OCI-LY7 (cell line): ENCODE measurements at places on chromosomes 7 and 10.

- no peak for DNase-seq
Measured at GRCh38 chr7:123711832-123712293, 36.9 kb downstream of the WASL start.

GRCh38 chr7:106260136-106260561, 24.6 kb downstream of the NAMPT start:
- DNase-seq: no peak

DNA sequence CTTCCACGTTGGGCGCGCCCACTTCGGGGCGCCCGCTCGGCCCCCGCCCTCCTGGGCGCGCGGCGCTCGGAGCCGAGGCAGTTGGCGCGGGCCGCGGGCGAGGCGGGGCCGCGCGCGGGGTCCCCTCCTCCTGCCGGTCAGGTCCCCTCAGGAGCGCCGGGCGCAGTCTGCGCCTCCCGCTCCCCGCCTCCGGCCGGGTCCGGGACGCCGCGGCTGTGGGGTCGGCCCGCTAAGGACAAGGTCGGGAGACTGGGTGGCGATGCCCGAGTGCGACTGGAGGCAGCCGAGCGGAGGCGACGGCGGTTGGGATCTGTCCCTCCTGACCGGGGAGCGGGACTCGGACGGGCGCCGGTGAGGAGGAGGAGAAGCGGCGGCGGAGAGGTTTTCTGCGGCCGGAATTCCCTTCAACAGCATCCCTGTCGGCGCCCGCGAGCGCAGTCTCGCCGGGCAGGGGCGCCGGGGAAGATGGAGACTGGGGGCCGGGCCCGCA, at the start of gene ATRNL1:
Gene ATRNL1, plus strand, starts transcription at position 80 of the 490 bp plus-strand sequence. Its CDS starts 386 bp downstream, at position 466.
- no peak for DNase-seq

- DNase-seq: no peak
Measured at GRCh38 chr7:28280516-28280915, 99.9 kb upstream of the JAZF1 start.

GRCh38 chr7:130505753-130506152, 13.9 kb downstream of the MEST start:
- DNase-seq: no peak

- DNase-seq: no peak
Measured at GRCh38 chr7:40221836-40222235, 87.0 kb downstream of the SUGCT start.

DNA sequence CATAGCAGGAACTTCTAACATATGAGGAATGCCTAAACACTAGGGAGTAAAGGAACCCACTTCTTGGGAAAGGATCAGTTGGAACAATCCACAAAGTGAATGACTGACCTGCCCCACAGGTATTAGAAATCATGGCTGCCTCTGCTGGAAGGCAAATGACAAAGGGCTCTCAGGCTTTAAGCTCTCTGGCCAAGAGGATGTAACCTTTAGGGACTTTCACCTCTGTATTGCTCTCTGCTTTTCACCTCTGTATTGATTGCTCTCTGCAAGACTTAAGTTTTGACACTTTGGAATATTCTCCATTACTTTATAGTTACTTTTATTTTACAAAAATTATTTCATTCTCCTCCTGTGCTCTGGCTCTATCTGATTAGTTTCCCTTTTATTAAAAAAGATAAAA, 248.0 kb downstream of the LRRTM3 start:
- DNase-seq: no peak

- DNase-seq: no peak
Measured at GRCh38 chr10:12834116-12834665, 167.3 kb downstream of the CCDC3 start.

- DNase-seq: no peak
Measured at GRCh38 chr7:159272739-159273138, 128.1 kb upstream of the VIPR2 start.

DNA sequence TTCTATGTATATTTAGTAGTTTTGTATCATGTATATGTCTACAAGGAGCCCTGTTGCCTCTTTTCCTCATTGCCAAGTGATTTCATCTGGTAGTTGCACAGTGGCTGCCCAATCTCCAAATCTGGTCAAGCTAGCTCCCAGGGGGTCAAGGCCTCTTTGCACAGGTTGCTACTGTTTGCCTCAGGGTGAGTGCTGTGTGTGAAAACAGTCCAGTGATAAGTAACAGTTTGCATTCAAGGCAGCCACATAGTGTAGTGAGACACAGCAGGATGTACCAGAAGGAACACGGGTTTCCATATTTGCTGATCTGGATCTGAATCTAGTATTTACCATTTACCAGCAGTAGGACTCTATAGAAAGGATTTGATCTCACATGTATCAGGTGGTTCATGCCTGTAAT, 13.3 kb upstream of the EPC1 start:
- no peak for DNase-seq

DNA sequence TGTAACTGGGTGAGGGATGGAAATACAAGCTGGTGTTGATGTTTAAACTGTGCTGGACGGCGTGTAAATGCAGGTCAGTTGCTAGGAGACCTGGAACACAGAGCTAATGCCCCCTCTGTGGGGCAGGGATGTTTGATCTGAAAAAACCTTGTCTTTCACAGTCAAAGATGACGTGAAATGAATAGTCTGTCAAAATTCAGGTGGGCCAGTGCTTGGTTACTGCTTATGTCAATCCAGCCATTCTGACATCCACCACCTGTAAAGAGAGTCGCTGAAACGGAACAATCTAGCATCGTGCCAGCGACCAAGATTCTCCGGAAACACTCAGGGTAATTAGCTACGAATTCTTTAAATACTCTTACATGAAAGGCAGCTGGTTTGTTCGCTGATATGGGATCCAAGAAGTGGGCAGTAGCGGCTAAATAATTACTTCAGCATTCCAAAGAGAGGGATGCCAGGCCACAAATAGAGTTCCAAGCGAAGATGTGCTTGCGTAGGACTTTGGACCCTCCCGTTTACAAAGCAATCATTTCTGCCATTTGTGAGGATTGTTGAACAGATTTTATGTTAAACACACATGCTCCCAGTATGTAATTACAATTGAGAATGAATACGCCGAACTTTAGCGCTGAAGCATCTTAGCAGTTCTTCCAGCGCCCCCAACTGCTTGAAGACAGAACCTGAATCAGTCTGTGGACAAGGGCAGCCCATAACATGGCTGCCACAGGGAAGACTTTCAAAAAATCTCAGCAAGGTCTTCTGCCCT, 7.3 kb upstream of the ASB4 start:
- no peak for DNase-seq

GRCh38 chr7:45295222-45295621, 137.6 kb downstream of the RAMP3 start:
- DNase-seq: no peak

- no peak for DNase-seq
Measured at GRCh38 chr7:16989811-16990413, 108.1 kb upstream of the AGR3 start.

GRCh38 chr10:76150139-76150875, 718.9 kb downstream of the LRMDA start:
- no peak for DNase-seq

DNA sequence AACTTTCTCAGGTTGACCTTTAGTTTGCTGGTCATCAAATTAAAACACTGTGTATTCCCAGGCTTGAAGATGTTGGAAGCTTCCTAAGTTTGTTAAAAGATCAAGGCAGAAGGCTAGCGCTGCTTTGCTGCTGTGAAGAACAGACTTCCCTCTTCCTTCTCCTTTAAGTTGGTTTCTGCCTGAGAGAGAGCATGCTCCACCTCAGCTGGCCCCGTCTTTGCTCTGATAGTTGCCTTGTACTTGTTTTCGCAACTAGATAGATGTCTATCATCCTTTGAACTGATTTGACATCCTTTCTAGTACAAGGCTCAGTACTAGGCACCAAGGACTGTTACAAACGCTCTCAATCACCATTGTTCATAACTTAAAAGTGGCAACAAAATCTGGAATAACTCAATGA, 177.8 kb upstream of the MKLN1 start:
- no peak for DNase-seq

DNA sequence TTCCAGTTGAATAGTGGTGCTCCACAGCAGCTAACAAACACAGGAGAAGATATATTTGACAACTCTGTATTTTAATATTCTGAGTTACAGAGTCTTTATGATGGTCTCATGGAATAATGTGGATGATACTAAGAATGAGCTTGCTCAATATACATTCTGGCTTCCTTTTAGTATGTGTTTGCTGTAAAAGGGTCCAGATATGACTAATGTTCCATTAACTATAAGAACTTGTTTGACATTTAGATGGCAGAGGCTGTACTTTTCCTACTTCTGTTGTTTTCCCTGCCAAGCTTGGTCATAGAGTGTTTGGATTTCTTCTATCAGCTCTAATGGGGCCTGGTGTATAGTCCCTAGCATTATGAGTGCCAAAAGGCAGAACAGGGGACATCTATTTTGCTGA, 61.5 kb upstream of the GPR22 start:
- DNase-seq: no peak

DNA sequence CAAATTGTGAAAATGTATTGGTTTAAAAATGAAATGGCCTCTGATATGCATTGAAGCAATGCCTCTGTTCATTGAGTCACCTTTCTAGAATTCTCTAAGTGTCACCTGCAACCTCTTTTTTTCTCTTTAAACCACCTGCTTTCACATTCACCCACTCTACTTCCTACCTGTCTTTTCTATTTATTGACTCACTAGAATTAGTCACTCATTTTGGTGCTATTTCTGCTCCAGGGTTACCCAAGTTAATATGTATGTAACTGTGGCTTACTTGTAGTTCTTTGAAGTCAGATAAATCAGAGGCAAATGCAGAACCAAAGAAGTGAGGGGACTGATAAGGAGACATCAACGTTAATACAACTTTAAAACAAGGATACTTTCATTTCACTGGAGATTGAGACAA, 674.7 kb downstream of the CCSER2 start:
- DNase-seq: no peak

DNA sequence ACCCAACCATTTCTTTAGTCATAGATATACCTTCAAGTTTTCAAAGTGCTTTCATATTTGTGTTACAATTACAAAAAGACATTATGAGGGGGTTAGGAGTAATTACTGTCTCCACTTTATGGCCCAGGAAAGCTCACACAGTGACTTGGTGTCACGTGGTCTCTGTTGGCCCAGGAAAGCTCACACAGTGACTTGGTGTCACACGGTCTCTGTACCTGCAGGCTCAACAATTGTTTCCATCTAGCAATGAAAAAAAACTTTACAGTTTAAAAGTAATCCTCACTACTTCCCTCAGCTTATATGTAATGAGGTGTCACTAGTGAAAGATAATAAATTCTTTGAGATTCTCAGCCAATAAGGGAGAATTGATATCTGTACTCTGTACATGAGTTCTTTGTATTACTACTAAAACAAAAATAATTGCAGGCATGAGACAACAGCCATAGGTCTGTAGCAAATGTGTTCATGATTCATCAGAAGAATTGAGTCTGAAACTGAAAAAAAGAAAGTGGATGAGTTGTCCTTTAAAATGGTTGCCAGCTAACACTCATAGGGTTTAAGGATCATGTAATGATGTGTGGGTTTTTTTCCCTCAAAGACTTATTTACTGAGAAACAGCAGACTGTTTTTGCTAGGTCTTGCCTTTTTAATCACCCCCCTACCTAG, 10.9 kb downstream of the OGDH start:
- no peak for DNase-seq

GRCh38 chr10:36331121-36331520, 689.0 kb upstream of the FZD8 start:
- no peak for DNase-seq

DNA sequence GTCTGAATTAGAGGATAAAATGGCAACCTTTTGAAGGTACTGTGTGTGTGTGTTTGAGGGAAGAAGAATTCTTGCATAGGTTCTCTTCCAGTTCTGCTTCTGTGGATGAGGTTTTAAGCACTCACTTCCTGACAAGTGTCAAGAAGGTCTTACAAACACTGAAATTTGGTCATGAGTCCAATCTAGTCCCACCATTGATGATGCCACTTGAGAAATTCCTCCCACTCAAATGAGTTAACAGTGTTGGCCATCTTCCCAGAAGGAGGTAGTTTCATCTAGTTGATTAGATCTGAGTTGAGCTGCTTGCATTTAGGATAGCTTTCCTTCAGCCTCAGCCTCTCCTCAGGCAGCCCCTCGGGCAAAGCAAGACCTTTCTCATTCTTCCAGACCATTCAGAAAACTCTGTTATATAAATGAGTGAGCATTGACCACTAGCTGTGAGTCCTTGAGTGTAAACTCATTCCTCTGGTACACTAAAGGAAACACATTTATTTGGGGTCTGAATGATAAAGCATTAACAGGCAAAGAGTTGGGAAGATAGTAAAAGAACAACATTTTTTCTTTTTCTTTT, 189.5 kb downstream of the TRIL start:
- no peak for DNase-seq

DNA sequence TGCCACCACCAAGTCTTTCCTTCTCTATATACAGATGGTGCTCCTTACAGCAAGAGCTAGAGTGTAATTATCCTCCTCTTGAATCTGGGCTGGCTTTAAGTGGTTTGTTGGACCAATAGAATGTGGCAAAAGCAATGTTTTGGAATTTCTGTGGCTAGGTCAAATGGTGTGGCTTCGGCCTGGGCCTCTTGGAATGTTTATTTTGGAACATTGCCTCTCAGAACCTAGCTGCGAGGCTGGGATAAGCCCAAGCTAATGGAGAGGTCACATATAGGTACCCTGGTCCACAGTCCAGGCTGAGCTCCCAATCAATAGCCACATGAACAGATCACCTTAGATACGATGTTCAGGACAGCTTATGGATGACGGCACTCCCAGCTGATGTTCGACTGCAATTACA, 556.7 kb downstream of the TYW1 start:
- DNase-seq: no peak

DNA sequence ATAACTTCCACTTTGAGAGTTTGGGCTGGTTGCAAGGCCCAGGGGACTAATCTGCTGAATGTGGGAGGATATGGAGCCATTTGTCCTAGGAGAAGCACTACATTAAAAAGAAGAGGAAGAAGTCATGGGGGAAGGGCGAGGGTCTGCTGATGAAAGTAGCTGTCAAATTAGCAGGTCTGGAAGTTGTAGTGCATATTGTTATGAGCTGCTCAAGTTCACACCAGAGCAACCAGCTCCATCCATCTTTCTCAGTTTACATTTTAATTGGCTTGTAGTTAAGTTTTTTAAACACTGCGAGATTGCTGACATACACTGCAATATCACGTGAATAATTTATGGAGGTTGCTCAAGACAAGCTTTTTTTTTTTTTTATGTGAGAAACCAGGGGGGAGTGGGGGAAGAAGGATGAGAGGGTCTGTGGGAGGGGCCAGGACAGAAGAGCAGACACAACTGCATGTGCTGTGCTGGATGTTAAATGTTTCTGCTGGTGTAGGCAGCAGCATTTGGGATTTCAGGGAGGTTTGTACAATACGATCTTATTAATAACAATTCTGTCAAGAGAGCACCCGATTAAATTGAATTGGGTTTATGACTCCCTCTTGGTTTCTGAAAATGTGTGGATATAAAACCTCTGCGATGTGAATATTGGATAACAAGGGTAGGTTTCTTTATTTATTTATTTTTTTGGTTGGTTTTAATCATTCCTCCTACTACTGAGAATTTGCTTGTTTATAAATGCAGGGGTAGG, 759.0 kb upstream of the GALNT17 start:
- DNase-seq: no peak

- DNase-seq: no peak
Measured at GRCh38 chr7:92837000-92837749, 802 bp upstream of the CDK6 start.

- no peak for DNase-seq
Measured at GRCh38 chr10:62866451-62866850, 50.3 kb upstream of the EGR2 start.

- DNase-seq: no peak
Measured at GRCh38 chr10:124693801-124694416, 50.3 kb downstream of the FAM53B start.

GRCh38 chr7:83677180-83677866, 28.4 kb upstream of the SEMA3E start:
- no peak for DNase-seq

GRCh38 chr10:22183771-22184461, 33.9 kb downstream of the EBLN1 start:
- no peak for DNase-seq

GRCh38 chr7:66952343-66953043, 31.5 kb downstream of the TMEM248 start:
- no peak for DNase-seq
